ENCODE measurements at places on chromosomes 7 and 10.

DNA sequence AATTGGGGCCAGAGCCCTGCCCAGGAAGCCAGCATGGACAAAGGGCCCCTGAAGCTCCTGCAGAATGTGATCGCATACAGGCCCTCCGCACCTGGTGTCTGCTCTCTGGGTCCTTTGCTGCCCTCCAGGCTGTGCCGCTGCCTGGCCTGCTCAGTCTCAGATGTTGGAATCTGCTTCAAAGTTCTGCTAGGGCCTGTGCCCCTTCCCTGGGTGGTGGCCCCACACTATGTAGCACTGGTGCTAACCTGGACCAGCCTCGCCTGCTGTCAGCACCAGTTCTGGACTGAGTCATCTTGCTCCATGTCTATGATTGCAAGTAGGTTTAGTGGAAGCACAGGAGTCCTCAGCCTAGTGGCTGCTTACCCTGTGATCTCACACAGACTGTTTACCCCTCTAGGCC is 6.3 kb downstream of the MAT1A start:
- no peak for DNase-seq

GRCh38 chr7:104059103-104059502 is 69.6 kb upstream of the RELN start:
- no peak for DNase-seq

DNA sequence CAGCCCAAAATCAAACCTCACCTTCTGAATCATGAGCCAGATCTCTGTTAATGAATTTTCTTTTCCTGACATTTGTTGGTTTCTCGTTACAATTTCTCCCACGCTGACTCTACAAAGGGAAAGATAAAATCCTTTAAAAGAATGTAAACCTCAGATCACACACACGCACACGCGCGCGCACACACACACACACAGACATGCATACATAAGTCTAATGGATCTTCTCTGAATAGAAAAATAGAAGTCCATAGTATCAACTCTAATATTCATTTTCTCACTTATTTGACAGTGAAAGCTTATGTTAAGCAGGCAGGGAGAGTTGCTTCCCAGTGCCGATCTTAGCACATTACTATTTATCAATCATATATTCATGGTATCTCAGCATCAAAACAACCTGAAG is 1.4 kb downstream of the ETV1 start:
- DNase-seq, result no peak

GRCh38 chr10:11118686-11119085 is 101.0 kb downstream of the CELF2 start:
- no peak for DNase-seq

- no peak for DNase-seq
Observed at GRCh38 chr10:6204063-6204340, 1.3 kb downstream of the PFKFB3 start.

GRCh38 chr7:50613473-50613872 is 48.3 kb upstream of the DDC start:
- no peak for DNase-seq

DNA sequence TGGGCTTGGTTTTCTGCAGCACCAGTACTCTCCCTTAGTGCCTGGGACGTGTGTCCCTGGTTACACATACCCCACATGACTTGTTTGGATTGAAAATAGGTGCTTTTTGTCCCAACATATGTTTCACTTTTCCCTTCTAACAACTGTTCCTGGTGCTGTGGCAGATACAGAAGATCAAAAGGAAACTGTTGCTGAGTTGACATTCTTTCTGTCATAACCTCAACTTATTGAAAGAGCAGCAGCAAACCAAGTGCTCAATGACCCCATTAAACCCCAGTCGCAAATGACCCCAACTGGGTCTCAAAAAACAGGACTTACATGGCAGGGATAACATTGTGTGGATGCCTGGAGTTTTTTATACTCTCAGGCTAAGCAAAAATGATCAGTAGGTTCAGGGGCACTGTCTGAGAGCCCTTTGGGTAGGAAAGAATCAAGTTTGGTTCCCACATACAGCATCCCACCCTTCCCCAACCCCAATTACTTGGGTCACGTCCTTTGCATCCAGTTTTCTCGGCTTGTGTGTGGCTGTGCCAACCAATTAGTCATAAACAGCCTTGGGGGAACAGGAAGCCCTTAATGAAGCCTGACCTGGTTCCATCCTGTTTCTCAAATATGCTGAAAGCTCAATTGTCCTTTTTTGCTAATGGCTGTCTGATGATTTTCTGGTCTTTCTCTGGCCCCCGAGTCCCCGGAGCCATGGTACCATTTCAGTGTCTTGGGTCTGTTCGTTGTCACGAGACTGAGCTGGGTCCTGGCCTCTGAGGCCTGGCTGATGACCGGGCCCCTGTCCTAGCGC is 4.9 kb downstream of the HKDC1 start:
- peak; percentile 38 for DNase-seq

DNA sequence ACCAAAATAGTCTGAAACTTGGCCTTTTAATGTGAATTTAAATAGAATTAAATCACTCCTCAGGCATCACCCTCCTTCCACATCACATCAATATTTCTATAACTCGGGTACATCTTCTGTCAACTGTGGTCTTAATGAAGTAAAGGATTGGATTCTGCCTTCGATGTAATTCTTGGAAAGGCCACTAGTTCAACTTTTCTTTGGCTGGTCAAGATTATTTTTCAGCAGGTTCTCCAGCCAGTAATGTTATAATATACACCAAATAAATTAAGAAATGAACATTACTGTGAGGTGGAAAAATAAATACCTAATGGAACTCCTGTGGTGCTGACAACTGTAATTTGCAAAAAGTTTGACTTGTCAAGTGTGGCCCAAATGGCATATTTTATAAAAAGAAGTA is 9.7 kb upstream of the SLC16A9 start:
- no peak for DNase-seq

- peak; percentile 30 for DNase-seq
Observed at GRCh38 chr7:139471740-139472353, 11.6 kb downstream of the KLRG2 start.

GRCh38 chr10:4352414-4352961 is 473.5 kb upstream of the AKR1E2 start:
- no peak for DNase-seq

- no peak for DNase-seq
Observed at GRCh38 chr7:151868396-151869108, 8.4 kb downstream of the PRKAG2 start.

DNA sequence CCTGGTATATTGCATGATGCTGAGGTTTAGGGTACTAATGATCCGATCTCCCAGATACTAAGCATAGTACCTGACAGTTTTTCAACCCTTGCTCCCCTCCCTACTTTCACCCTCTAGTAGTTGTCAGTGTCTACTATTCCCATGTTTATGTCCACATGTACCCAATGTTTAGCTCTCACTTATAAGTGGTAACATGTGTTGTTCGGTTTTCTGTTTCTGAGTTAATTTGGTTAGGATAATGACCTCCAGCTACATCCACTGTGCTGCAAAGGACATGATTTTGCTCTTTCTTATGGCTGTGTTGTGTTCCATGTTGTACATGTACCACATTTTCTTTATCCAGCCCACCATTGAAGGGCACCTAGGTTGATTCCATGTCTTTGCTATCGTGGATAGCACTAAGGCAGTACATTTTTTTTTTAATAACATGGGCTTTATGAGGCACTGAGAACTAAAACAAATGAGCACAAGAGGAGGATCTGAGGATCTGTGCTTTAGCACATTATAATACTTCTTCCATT is 28.1 kb downstream of the ITGB8 start:
- DNase-seq, result no peak

- DNase-seq, result no peak
Observed at GRCh38 chr10:47365431-47366180, 17.4 kb downstream of the RBP3 start.

- DNase-seq, result no peak
Observed at GRCh38 chr7:429828-430180, 89.8 kb downstream of the PDGFA start.

GRCh38 chr7:159147246-159147645 is 2.6 kb upstream of the VIPR2 start:
- no peak for DNase-seq

DNA sequence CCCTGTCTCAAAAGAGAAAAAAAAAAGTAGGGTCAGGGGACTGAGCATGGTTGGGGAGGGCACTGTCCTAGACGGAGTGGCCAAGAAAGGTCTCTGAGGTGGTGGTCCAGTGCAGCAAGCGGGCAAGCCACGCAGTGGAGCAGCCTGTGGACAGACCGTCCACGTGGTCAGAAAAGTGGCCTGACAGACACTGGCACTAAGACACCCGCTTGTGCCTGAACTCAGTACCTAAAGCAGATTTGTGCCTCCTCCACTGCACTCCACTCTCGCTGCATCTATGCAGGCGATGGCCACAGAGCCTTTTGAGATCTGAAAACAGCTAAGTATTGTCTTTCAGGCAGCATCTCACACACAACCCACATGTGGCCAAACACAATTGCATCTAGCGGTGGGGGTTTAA is 8.8 kb downstream of the ASB10 start:
- DNase-seq, result no peak

DNA sequence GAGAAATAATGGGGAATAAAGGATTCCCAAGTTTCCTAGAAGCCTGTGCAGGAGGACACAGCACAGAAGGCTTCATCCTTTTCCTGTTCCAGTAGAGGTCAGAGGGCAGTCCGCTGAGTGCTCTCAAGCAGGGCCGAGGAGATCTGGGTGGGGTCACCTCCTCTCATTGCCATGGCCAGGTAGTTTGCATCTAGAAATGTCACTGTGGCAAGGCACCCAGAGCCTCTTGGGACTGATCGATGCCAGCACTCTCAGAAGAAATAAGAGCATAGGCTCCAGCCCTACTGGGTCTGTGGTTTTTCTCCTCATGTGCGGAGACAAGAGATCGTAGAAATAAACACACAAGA is 7.9 kb downstream of the NUB1 start:
- DNase-seq, result no peak

GRCh38 chr10:69160809-69161241 is 19.2 kb upstream of the SUPV3L1 start:
- DNase-seq, result peak; percentile 62

GRCh38 chr10:86254526-86255174 is 111.9 kb downstream of the GRID1 start:
- DNase-seq, result no peak

- DNase-seq, result no peak
Observed at GRCh38 chr10:35993591-35994515, 351.8 kb upstream of the FZD8 start.

- DNase-seq, result no peak
Observed at GRCh38 chr10:71210542-71210871, 1.9 kb upstream of the UNC5B start.

All from HFFc6 (cell line).